CD4-positive, CD25-positive, alpha-beta regulatory T cell (primary cell): ENCODE measurements at places on chromosomes 6 and 20. TPM values are rescaled to one million over a fixed set of nuclear protein-coding genes. Genes with fewer than 3 reads are reported as not detected.

DNA sequence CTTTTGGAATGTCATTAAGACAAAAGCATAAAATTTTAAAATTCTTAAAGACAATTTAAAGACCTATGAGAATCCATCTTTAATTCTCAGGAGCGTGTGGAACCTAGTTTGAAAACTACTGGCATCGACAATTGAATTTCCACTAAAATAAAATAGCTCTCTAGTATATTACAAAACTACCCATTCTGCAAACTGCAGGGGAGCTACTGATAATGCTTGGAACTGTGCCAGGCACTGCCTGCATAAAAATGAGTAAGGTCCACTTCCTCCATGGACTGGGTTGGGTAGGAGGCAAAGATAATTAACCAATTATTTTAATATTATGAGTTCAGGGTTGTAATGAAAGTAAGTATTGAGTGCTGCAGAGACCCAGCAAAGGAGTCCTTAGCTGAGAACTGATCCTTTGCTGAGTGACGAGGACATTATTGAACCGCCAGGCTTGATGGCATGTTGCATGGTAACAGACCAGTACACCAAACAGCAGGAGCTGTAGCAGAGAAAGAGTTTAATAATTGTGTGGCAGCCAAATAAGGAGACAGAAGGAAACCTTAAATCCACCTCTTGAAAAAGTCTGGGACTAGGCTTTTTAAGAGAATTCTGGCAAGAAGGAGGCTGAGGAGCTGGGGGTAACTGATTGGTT, 261.3 kb downstream of the ESR1 start:
- no peak for DNase-seq
- no peaks in the 10 kb centered on the region for H3K36me3 ChIP-seq
- H3K4me3 ChIP-seq: no peak overlapping the region

ZNF311 gene
- not detected for total RNA-seq

DNA sequence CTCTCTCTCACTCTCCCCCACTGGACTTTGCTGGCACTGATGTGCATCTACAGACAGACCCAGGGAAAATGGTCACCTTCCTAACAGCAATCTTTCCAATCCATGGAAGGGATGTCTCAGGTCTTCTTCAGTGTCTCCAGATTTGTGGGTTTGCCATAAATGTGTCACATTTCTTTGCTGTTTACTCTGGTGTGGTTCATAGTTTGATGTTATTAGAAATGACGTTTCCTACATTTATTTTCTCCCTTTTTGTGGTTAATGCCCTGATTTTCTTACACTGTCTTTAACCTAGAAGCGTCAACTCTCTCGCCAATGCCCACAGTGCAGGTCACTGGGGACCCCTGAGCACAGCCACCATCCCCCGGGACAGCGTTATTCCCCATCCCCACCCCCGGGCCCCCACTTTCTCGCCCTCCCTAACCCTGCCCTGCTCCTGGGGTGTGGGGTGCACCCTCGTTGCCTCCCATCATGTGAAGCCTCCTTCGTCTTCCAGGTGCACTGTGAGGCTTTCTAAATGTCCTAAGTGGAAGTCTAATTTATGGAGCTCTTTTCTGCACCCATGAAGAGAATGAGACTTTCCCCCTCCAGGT, 86.5 kb downstream of the YTHDF1 start:
- H3K27ac ChIP-seq: no peak overlapping the region
- no peaks in the 10 kb centered on the region for H3K27me3 ChIP-seq
- H3K4me3 ChIP-seq: no peak overlapping the region
- no peaks in the 10 kb centered on the region for H3K4me1 ChIP-seq
- DNase-seq: no peak

TBXT gene
- not detected for total RNA-seq

MOG gene
- total RNA-seq: not detected

DNA sequence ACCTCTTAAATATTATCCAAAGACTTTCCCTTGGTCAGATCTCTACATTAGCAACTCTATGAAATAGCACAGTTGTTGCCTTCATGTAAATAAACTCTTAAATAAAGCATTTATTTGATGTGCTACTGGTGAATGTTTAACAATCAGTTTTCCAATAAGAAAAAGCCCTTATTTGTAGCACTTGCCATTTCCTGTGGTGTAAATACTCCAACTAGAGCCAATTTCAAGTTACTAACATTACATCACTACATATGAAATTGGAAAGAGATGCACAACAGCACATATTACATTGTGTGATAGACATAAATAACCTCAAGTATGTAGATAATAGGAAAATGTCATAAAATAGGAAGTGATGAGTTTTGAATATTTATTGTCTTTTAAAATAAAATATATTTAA, 5.0 kb upstream of the MYB start:
- no peak for DNase-seq
- peaks cover 8% of the 10 kb centered on the region for H3K4me1 ChIP-seq
- H3K27ac ChIP-seq: no peak overlapping the region
- H3K27me3 ChIP-seq: no peaks in the 10 kb centered on the region
- no peaks in the 10 kb centered on the region for H3K36me3 ChIP-seq

DNA sequence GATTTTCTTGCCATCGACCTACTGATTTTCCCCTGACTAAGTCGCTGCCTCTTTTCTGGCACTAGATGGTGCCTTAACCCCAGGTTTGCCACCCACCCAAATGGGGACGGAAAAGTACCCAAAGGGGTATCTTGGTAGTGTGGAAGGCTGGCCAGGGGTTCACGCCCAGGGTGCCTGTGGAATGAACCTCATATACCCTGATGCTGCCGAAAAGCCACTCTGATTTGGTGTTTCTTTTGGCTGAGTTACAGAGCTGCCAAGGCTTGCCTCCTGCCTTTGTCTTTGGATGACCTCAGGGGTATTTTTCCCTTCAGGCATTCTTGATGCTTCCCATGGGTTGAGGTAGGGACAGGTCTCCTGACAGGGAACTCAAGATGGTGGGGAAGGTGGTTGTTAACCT, 78.1 kb downstream of the MAP3K7 start:
- peaks cover 13% of the 10 kb centered on the region for H3K36me3 ChIP-seq
- no peaks in the 10 kb centered on the region for H3K4me1 ChIP-seq
- no peak overlapping the region for H3K27ac ChIP-seq
- no peak for DNase-seq

GRCh38 chr6:144613859-144614258, 328.7 kb downstream of the UTRN start:
- DNase-seq: no peak
- H3K27me3 ChIP-seq: no peaks in the 10 kb centered on the region
- H3K36me3 ChIP-seq: no peaks in the 10 kb centered on the region

- H3K36me3 ChIP-seq: no peaks in the 10 kb centered on the region
- H3K27me3 ChIP-seq: no peaks in the 10 kb centered on the region
- H3K4me3 ChIP-seq: no peak overlapping the region
- no peaks in the 10 kb centered on the region for H3K4me1 ChIP-seq
- no peak for DNase-seq
- no peak overlapping the region for H3K27ac ChIP-seq
These were observed 235.0 kb upstream of the PRDM1 start for GRCh38 chr6:105851113-105851580.

- DNase-seq: no peak
- no peak overlapping the region for H3K27ac ChIP-seq
- no peaks in the 10 kb centered on the region for H3K4me1 ChIP-seq
These were observed 120.8 kb upstream of the RAB32 start for GRCh38 chr6:146422789-146423375.

- H3K27me3 ChIP-seq: no peaks in the 10 kb centered on the region
- no peaks in the 10 kb centered on the region for H3K36me3 ChIP-seq
- DNase-seq: no peak
- H3K4me3 ChIP-seq: no peak overlapping the region
These were observed 14.8 kb upstream of the ADGB start for GRCh38 chr6:146583966-146584365.

SRMS gene
- not detected for total RNA-seq

GRCh38 chr6:107658920-107659865, 164.9 kb downstream of the SCML4 start:
- H3K36me3 ChIP-seq: no peaks in the 10 kb centered on the region
- H3K27ac ChIP-seq: no peak overlapping the region
- peaks cover 13% of the 10 kb centered on the region for H3K4me1 ChIP-seq
- no peak overlapping the region for H3K4me3 ChIP-seq
- no peak for DNase-seq

LY6G6C gene
- not detected for total RNA-seq

- H3K27me3 ChIP-seq: peaks cover 2% of the 10 kb centered on the region
- H3K4me1 ChIP-seq: no peaks in the 10 kb centered on the region
- no peak for DNase-seq
- H3K4me3 ChIP-seq: no peak overlapping the region
- no peak overlapping the region for H3K27ac ChIP-seq
These were observed 20.9 kb upstream of the TRAM2 start for GRCh38 chr6:52597738-52598122.

- no peaks in the 10 kb centered on the region for H3K36me3 ChIP-seq
- DNase-seq: no peak
- no peaks in the 10 kb centered on the region for H3K4me1 ChIP-seq
- H3K27ac ChIP-seq: no peak overlapping the region
- no peak overlapping the region for H3K4me3 ChIP-seq
These were observed 41.4 kb upstream of the BEND6 start for GRCh38 chr6:56913285-56914074.

NTSR1 gene
- 0.37 TPM for total RNA-seq

GRCh38 chr20:15706719-15707118, 866.5 kb downstream of the KIF16B start:
- H3K27ac ChIP-seq: no peak overlapping the region
- H3K36me3 ChIP-seq: no peaks in the 10 kb centered on the region
- no peaks in the 10 kb centered on the region for H3K27me3 ChIP-seq
- H3K4me1 ChIP-seq: no peaks in the 10 kb centered on the region

DNA sequence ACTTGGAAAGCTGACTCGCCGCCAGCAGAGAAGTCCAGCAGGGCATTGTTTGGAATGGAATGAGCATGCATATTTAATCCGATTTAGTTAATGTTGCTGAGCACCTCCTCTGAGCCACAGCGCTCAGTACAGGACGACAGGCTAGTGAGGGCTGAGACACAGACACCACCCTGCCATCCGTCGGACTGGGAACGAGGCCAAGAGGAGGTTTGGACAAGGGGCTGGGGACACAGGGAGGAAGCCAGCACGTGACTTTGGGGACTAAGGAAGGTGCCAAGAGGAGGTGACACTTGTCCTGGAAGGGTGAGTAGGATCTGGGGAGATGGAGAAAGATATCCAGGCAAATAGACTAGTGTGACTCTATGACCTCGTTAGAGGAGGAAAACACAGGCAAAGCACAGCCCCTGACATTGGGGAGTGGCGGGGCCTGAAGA, 152.5 kb upstream of the ECI2 start:
- no peak overlapping the region for H3K4me3 ChIP-seq
- no peaks in the 10 kb centered on the region for H3K4me1 ChIP-seq
- DNase-seq: no peak
- H3K36me3 ChIP-seq: no peaks in the 10 kb centered on the region
- H3K27me3 ChIP-seq: peaks cover 5% of the 10 kb centered on the region

ALDH5A1 gene
- total RNA-seq: 4.7 TPM
